Heart left ventricle (tissue), 16 donors: ENCODE measurements at places on chromosomes 5 and 9. TPM values are rescaled to one million over a fixed set of nuclear protein-coding genes. Genes with fewer than 3 reads are reported as not detected.
A peak's percentile ranks its signal among the peaks of the same experiment; 100 is the strongest.

DNA sequence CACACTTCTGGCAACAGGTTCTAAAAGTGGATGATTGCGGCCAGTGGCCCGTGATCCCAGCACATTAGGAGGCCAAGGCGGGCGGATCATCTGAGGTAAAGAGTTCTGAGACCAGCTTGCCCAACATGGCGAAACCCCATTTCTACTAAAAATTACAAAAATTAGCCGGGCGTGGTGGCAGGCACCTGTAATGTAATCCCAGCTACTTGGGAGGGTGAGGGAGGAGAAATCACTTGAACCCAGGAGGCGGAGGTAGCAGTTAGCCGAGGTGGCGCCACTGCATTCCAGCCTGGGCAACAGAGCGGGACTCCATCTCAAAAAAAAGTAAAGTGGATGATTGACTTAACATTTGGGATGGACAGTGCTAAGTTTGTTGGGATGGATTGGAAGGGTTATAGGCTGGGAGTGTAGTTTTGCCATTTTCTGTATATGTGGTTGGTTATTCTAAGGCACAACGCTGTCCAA, 3.4 kb downstream of the MATR3 start:
- no peaks in the 10 kb centered on the region for H3K27me3 ChIP-seq
- H3K4me3 ChIP-seq, result no peak overlapping the region
- peak overlapping the region; percentile 11 for H3K27ac ChIP-seq
- peaks cover 55% of the 10 kb centered on the region for H3K4me1 ChIP-seq

DNA sequence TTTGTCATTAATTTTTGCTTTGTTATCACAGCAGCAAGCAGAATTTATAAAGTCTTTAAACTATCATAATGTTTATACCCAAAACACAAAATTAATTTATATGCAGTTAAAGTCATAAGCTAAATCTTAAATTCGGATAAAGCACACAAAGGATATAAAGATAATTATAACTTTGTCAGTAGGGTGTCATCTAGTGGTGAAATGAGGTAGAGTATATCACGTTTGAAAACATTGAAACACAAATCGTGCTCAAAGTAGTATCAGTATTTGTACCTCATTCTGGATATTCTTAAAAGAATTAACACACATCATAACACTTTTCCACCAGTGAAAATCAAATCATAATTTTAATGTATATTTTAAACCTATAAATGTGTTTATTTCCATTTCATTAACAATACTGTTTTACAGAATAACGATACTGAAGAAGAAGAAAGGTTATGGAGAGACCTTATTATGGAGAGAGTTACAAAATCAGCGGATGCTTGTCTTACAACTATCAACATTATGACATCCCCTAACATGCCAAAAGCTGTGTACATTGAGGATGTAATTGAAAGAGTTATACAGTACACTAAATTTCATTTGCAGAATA, 129.5 kb downstream of the NIPBL start:
- no peaks in the 10 kb centered on the region for H3K4me1 ChIP-seq
- no peak overlapping the region for H3K27ac ChIP-seq
- H3K27me3 ChIP-seq, result no peaks in the 10 kb centered on the region
- peaks cover 97% of the 10 kb centered on the region for H3K36me3 ChIP-seq
- no peak overlapping the region for H3K4me3 ChIP-seq

DNA sequence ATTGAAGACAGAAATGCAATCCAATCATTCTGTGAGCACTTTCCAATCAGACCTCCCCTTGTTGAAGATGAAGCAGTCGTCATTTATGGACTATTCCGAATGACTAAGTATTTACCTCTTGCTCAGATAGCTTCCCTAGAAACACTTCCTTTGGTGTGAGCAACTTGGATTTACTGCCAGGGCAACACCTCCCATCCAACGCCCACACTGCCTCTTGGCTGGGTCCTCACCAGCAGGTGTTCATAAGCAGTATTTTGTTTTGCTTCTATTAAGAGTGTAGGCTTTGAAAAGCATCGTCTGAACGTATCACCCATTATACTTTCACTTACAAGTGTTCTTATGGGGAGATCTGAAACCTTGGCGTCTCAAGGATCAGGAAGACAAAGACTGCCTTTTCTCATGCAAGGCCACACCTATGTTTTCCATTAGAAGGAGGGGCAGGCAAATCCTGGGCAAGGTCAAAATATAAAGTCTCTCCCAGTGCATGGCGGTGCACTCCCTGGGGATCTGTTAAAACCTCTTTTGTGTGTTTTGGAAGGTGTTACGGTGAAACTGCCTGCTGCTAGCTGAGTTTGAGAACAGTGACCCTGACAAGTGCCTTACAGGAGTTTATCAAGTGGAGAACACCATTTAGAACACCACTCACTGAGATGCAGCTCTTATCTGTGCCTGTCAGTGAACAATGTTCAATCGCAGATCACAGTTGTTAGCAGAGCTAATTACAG, 10.6 kb upstream of the MARCHF3 start:
- H3K27me3 ChIP-seq, result no peaks in the 10 kb centered on the region
- DNase-seq, result no peak
- no peak overlapping the region for H3K27ac ChIP-seq

- DNase-seq, result peak; percentile 16
- no peaks in the 10 kb centered on the region for H3K27me3 ChIP-seq
- H3K4me3 ChIP-seq, result no peak overlapping the region
- peak overlapping the region; percentile 23 for H3K27ac ChIP-seq
- H3K4me1 ChIP-seq, result peaks cover 7% of the 10 kb centered on the region
- H3K36me3 ChIP-seq, result peaks cover 29% of the 10 kb centered on the region
These were observed 27.3 kb downstream of the TTC1 start for GRCh38 chr5:160036243-160036642.

- H3K27ac ChIP-seq, result peak overlapping the region; percentile 31
- H3K4me3 ChIP-seq, result no peak overlapping the region
- no peak for DNase-seq
- peaks cover 6% of the 10 kb centered on the region for H3K4me1 ChIP-seq
- H3K36me3 ChIP-seq, result no peaks in the 10 kb centered on the region
- H3K27me3 ChIP-seq, result no peaks in the 10 kb centered on the region
These were observed 12.0 kb downstream of the SNX18 start for GRCh38 chr5:54529565-54529964.

DNA sequence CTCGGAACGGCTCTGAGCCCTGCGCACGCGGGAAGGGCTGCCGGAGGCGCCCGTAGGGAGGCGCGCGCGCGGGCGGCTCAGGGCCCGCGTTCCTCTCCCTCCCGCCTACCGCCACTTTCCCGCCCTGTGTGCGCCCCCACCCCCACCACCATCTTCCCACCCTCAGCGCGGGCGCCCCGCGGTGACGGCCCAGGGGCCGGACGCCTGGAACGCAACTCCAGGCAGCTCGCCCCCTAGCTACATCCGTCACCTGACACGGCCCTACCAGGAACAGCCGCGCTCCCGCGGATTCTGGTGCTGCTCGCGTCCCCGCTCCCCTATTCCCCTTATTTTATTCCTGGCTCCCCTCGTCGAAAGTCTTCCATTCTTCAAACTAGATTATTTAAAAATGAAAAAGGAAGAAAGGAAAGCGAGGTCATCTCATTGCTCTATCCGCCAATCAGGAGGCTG, at the start of gene CDKN2B-AS1:
TSS of gene CDKN2B-AS1 (plus strand) at position 236 of the 450 bp plus-strand sequence.
- DNase-seq, result peak; percentile 37
- H3K4me3 ChIP-seq, result peak within 1 kb of the TSS; percentile 85
- no peaks in the 10 kb centered on the region for H3K4me1 ChIP-seq
- H3K27me3 ChIP-seq, result peaks cover 19% of the 10 kb centered on the region

GRCh38 chr9:22002038-22002437, 7.1 kb downstream of the CDKN2B start:
- peaks cover 4% of the 10 kb centered on the region for H3K27me3 ChIP-seq
- H3K4me3 ChIP-seq, result no peak overlapping the region
- no peak overlapping the region for H3K27ac ChIP-seq
- H3K36me3 ChIP-seq, result no peaks in the 10 kb centered on the region
- DNase-seq, result no peak
- no peaks in the 10 kb centered on the region for H3K4me1 ChIP-seq

DNA sequence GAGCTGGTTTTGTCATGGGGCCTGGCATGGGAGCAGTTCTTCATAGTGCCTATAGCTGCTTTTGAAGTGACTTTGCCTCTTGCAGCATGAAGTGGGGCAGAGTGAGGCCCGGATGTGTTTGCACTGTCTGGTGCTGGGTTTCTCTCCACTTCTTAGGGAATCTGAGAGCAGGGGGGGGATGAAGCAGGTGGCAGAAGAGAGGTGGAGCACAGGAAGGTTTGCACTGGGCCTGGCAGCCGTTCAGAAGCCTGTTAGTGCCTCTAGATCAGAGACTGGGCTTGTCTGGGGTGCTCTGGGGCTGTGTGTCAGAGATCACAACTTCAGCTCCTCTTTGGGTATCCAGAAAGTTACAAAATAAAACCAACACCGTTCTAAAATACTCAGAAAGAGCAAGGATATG, 18.4 kb downstream of the USP20 start:
- H3K27ac ChIP-seq, result no peak overlapping the region
- H3K27me3 ChIP-seq, result no peaks in the 10 kb centered on the region
- DNase-seq, result no peak
- H3K4me3 ChIP-seq, result no peak overlapping the region
- no peaks in the 10 kb centered on the region for H3K4me1 ChIP-seq

DNA sequence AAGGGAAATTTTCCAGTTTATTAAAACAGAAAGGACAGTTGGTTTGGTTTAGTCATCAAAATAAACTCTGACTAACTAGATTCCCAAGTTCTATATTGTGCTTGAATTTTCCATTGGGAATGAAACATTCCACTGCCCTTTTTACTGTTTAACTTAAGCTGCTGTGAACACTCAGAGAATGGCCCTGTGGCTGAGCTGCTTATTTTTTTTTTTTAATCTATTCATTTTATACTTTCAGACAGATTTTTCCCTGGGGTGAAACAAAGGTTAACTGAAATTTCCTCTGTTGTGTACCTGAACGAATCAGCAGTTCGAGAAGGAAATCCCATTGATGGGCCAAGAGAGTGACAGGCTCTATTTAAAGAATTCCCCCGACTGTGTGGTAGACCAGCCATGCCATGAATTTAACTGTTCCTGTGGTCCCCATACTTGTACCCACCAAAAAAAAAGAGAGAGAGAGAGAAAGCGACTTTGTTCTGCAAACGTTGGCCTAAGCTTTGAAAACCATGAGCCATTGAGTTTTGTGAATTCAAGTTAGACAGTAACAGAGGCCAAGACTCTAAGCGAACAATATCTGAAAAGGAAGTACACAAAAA, 138.7 kb upstream of the GRHPR start:
- DNase-seq, result no peak
- no peak overlapping the region for H3K4me3 ChIP-seq
- H3K27ac ChIP-seq, result no peak overlapping the region
- H3K4me1 ChIP-seq, result no peaks in the 10 kb centered on the region

- no peak overlapping the region for H3K4me3 ChIP-seq
- no peaks in the 10 kb centered on the region for H3K27me3 ChIP-seq
- H3K4me1 ChIP-seq, result peaks cover 4% of the 10 kb centered on the region
- peak; percentile 39 for DNase-seq
These were observed 38.7 kb downstream of the NLN start for GRCh38 chr5:65760504-65761275.

DNA sequence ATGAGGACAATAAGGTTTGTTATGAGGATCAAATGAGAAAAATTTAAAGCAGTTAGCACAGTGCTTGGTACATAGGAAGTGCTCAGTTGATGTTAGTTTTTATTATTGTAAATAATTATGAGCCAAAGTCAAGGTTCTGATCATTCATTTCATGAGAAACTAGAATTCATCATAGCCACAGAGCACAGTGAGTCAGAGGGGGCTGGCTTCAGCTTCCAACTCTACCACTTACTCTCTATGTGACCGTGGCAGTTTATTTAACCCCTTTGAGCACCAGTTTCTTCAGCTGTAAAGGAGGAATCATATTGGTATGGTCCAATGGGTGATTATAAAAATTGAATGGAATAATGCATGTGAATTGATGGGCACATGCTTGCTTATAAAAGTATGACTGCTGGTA, 39.4 kb downstream of the KLHL3 start:
- peak overlapping the region; percentile 68 for H3K27ac ChIP-seq
- H3K27me3 ChIP-seq, result no peaks in the 10 kb centered on the region
- H3K4me1 ChIP-seq, result peaks cover 5% of the 10 kb centered on the region
- H3K36me3 ChIP-seq, result peaks cover 33% of the 10 kb centered on the region

DNA sequence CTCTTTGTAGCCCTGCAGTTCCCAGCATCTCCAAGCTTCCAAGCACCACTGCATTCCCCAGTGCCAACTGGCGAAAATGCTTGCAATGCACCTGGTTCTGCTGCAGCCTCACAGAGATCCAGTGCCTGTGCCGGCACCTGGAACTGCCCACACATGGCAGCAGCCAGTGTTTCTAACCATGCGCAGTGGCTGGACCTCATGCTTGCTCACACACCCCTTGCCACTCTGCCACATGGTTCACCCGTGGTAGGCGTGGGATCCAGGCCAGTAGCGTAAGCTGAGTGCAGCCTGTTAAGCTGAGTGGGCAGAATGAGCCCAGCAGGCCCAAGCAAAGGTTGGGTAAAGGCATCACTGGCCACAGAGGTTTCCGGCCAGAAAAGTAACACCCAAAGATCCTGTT, 214.1 kb upstream of the VLDLR start:
- no peak for DNase-seq
- H3K4me3 ChIP-seq, result no peak overlapping the region
- no peaks in the 10 kb centered on the region for H3K4me1 ChIP-seq
- no peaks in the 10 kb centered on the region for H3K27me3 ChIP-seq

DNA sequence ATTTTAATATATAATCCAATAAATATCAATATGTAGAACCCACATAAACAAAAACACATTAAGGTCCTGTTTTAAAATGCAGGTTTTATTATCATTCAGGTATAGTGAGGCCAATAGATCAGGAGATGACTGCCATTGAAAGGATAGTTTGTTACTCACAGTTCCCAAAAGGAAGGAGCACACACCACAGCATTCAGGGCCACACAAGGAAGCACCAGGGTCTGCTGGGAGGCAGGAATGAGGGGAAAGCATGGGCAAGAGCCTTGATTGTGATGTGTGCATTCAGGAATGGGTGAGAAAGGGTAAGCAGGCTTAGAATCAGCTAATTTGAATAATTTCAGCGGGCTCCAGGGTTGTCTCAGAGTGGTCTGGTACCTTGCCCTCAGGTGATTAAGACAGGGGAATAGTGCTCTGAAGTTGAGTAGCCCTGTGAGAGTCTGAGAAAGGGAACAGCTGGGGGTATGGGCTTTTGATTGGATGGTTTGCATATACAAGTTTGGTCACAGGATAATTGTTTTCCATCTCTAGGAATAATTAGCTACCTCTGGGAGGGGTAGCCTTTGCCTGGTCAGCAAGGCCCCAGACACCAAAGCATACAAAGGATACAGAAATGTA, 19.8 kb upstream of the OTULIN start:
- H3K4me1 ChIP-seq, result no peaks in the 10 kb centered on the region
- no peak overlapping the region for H3K27ac ChIP-seq
- H3K4me3 ChIP-seq, result no peak overlapping the region
- H3K27me3 ChIP-seq, result no peaks in the 10 kb centered on the region
- no peak for DNase-seq

GRCh38 chr5:172699999-172700364, 58.9 kb downstream of the NEURL1B start:
- no peak overlapping the region for H3K4me3 ChIP-seq
- H3K27ac ChIP-seq, result peak overlapping the region; percentile 39
- H3K4me1 ChIP-seq, result peaks cover 47% of the 10 kb centered on the region

- H3K36me3 ChIP-seq, result no peaks in the 10 kb centered on the region
- H3K27me3 ChIP-seq, result no peaks in the 10 kb centered on the region
- H3K27ac ChIP-seq, result no peak overlapping the region
These were observed 84.2 kb upstream of the TNC start for GRCh38 chr9:115202181-115202580.

GRCh38 chr5:64972591-64972990, 203.9 kb downstream of the CWC27 start:
- H3K27ac ChIP-seq, result no peak overlapping the region
- peaks cover 3% of the 10 kb centered on the region for H3K4me1 ChIP-seq
- no peak for DNase-seq
- H3K27me3 ChIP-seq, result no peaks in the 10 kb centered on the region
- no peaks in the 10 kb centered on the region for H3K36me3 ChIP-seq
- H3K4me3 ChIP-seq, result no peak overlapping the region

FGF1 gene
- 68.9 TPM for total RNA-seq

GTF3C5 gene
- 35.9 TPM for total RNA-seq

SLIT3 gene
- 16.5 TPM for total RNA-seq

GGTA1 gene
- 8.0 TPM for total RNA-seq

PIP5K1B gene
- 51.2 TPM for total RNA-seq
